Keratinocyte (primary cell): ENCODE measurements at places on chromosomes 1 and 21. TPM values are rescaled to one million over a fixed set of nuclear protein-coding genes. Genes with fewer than 3 reads are reported as not detected.

DNA sequence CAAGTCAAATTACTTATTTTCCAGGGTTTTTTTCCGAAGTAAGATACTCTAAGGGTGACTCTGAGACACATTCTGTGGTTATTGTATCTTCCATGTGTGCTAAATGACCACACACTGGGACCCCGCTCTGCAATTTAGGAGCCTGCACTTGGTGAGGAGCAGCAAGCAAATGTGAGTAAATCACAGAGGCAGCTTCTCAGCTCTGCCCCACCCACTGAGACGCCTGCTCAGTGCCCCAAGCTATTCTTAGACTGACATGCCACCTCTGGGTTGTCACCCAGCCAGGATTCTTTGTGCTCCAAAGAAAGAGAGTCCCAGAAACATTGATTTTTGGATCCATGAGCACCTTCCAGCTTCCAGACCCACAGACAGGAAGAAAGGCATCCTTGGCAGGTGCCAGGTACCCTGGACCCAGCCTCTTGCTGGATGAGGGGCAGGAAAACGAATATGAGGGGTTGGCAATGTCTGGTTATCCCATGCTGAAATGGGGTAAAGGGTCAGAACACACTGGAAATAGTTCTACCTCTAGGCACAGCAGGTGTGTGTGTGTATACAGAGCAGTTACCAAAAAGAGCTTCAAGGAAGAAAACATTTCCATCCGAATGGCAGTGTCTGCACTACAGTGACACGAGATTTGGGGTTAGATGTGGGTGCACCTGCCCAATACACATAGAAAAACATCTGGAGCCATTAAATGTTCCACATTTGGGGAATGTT is 41.2 kb downstream of the TNR start:
- no peak for DNase-seq

DNA sequence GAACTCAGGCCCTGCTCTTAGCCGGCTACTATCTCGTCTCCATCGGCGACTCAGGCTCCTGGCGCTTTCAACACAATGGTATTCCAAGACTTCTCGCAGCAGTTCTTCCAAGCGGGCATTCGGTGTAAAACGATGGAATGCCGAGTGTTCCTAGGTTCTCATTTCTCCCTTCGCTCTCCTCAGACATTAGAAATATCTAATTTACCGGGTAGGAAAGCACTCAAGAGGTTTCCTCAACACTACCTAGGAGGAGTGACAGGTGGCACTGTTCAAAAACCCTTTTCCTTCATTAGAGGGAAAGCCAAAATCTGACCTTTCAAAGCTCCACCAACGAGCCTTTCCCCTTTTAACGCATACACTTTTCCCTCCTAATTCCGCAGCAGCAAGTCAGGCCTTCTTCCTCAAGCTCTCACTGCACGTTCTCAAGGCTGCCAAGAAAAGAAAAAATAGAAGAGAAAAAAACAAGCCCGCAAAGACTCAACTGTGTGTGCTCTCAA is 601 bp downstream of the UBE2G2 start:
- DNase-seq = no peak

DNA sequence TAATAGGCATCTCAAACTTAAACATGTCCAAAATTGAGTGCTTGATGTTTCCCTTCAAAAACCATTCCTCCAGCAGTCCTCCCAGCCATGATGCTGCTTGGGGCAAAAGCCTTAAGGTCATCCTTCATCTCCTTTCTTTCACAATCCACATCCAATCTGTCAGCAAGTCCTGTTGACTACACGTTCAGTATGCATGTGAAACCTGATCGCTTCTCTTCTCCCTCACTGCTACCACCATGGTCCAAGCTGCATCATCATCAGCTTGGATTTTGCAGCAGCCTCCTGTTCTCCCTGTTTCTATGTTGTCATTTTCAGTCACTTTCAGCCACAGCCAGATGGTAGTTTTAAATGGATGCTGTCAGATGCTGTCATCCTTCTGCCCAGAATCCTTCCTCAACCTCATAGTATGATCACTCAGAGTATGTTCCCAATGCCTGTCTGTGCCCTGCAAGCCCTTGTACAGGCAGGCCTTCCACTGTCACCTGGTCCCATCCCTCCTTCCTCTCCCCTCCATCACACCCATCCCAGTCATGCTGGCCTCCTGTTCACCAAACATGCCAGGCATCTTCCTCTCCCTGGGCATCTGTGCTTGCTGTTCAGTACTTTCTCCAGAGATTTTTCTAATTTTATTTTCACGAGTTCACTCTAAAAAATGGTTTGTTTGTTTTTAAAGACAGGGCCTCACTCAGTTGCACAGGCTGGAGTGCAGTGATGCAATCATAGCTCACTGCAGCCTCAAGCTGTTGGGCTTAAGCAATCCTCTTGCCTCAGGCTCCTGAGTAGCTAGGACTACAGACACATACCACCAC is 66.0 kb downstream of the SYDE2 start:
- DNase-seq = no peak

GRCh38 chr1:83849191-83850061 is 149.5 kb downstream of the TTLL7 start:
- DNase-seq = no peak

GRCh38 chr1:67345556-67345955 is 37.9 kb downstream of the IL12RB2 start:
- DNase-seq = no peak

DNA sequence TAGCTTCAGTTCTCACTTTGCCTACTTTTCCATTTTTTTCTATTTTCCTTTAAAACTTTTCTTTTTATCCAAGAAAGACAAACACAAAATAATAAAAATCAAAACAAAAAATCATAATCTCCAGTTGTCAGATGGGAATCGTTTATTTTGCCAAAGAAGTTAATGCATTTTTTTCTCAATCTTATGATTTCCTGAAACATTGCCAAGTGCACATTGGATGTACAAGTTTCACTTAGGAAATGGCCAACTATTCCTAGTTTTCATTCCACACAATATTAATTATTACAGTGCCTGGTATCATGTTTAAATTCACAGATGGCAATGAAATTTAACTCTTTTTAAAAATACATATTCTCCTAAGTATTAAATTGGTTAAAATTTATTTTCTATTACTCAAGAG is 1050.5 kb downstream of the TTLL7 start:
- no peak for DNase-seq

DNA sequence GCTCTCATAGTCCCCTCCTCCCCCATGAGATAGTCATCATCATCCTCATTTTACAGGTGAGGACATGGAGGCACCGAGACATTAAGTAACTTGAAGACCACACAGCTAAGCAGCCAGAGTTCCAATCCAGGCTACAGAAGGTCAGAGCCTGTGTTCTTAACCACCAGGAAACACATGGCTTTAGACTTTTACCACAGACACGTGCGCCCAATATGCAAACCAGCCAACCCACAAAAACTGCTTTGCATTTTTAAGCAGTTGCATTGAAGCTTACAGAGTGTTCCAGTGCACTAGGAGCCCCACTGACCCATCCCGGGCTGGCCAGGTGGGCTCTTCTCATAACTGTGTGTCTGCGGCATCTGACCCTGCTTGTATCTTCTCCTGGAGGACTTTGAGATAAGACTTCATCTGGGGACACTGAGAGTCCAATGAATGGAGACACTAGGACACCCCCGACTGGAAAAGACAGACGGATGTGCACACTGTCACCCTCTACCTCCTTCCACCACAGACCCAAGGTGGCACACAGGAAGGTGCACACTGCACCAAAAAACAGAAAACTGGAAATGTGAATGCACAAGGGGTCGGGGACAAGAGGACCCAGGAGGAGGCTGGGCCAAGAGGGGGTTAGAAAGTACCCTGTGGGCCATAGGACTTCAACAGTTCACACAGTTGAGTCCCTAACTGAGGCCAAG is 56.4 kb downstream of the ETS2 start:
- DNase-seq = no peak

DNA sequence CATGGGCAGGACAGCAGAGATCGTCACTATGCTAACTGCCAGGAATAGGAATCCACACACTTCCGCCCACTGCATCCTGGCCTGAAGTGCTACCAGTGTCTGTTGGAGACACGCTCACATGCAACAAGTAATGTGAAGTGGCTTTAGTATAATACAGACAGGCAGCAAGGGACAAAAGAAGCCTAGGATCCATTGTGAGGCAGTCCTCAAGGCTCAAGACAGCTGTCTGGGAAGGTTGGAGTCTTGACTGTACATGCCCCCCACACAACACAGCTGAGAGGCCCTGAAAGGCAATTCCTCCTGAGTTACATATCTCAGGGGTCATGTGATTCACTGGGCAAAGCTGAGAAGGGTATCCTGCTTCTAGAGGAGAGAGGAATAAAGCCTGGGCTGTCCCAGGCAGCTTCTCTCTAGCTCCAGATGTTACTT is 39.9 kb upstream of the CD1D start:
- no peak for DNase-seq

- no peak for DNase-seq
Measured at GRCh38 chr1:154445040-154445472, 39.9 kb downstream of the IL6R start.

- DNase-seq = peak; percentile 46
Measured at GRCh38 chr1:119002028-119002686, 14.0 kb upstream of the TBX15 start.

DNA sequence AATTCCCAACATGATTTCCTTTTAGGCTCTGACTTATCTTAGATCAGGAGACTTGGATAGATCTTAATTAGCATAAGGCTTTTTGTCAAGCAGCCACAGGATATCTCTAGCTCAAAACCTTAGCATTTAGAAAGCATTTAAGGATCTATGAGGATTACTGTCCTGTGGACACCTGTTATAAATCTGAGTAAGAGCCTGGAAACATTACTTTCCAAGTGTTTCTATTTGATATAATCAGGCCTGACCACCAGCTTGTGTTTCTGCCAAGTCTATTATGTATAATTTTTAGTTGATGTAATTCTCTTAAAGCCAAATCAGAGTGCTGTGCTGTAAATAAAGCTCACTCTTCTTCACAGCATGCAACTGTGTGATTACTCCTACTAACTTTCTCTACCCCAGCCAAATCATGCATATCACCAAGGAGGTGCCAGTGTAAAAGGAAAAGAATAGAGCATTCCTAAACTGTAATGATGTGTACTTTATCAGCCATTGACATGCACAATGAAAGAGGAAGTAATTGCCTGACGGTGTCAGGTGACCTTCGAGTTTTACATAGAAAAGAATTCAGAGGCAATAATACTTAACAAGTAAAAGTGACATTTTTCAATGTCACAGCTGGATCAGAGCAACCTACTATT is 309.9 kb upstream of the PRMT6 start:
- DNase-seq = no peak

DNA sequence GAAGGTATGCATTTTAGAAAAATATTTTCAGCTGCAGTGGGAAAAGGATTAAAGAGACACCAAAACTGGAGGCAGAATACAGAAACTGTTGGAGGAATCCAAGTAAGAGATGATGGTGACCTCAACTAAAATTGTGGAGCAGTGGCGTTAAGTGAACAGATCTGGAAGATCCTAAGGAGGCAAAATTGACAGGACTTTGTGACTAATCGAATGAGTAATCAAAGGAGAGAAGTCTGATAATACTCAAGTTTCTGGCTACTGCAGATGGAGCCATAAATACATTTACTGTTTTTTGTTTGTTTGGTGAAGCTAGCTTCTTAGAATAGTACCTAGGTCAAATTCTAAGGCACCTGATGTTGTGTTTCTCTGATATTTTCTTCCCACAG is 3.1 kb downstream of the CTBS start:
- no peak for DNase-seq

DNA sequence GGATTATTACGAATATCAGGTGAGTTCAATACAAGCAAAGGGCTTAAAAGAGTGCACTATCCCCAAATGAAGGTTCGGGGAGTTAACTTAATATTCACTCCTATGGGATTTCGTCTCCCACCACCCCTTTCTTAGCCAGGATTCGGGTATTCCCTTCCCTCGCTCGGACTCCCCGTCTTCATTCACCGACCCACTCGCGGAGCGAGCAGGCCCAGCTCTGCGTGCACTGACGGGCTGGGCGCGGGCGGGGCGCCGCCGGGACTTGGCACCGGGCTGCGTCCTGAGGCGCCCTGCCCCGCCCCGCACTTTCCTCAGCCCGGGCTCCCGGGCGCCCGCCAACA is 7.7 kb upstream of the MPZL1 start:
- no peak for DNase-seq

- no peak for DNase-seq
Measured at GRCh38 chr1:234478152-234478480, 863 bp downstream of the TARBP1 start.

DNA sequence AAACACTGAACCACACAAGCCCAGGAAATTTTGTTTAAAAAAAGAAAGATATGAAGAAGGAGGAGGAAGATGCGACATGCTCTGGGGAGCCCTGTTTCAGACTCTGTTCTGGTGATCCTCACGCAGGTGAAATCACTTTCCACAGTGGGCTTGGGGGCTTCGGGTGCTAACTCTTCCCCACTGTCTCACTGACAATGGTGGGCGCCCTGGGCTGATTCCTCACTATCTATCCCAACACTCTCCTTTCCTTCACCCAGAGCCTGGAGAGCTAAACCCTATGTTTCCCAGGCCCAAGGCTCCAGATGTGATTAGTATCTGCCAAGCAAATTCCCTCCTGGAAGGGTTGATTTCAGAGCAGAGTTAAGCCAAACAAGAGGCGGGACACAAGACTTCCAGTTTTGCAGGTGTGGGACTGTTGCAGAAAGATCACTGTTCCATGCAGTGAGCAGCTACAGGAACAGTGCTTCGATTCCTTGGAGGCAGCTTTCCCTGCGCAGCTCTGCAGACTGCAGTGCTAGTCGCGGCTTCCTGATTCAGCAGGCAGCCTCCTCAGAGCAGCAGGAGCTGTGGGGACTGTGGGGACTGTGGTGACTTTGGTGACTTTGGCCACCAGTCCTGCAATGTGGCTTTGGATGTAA is 168.3 kb downstream of the RHOU start:
- DNase-seq = no peak

GRCh38 chr1:55632906-55633305 is 417.7 kb upstream of the USP24 start:
- DNase-seq = no peak

DNA sequence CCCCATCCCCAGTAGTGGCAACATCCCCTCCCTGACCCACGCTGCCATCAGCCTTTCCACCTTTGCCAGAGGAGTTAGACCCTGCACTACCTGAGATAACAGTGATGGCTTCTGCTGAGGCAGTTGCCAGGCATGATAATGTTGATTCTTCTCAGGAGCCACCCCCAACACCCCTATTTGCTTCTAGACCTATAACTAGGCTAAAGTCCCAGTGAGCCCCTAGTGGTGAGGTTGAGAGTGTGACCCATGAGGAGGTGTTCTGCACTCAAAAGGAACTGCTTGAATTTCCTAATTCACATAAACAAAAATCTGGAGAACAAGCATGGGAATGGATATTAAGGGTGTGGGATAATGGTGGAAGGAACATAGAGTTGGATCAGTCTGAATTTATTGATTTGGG is 159.6 kb upstream of the COL11A1 start:
- DNase-seq = no peak

Gene METTL18
- 2.4 to 6.6 TPM (median 3.6 TPM) in 3 replicates for polyA plus RNA-seq

Gene PTGER3
- polyA plus RNA-seq = 0.04 to 0.05 TPM in 2 of 3 replicates, not detected in the other

Gene HPCA
- polyA plus RNA-seq = not detected in 3 replicates

Gene CHAF1B
- 1.4 to 6.8 TPM (median 6.8 TPM) in 3 replicates for polyA plus RNA-seq

Gene GPR3
- 0.94 to 2.5 TPM (median 1.4 TPM) in 3 replicates for polyA plus RNA-seq

Gene FALEC
- polyA plus RNA-seq = 0.12 to 0.13 TPM in 2 of 3 replicates, not detected in the other

Gene ENAH
- 50.2 to 63.8 TPM (median 61.0 TPM) in 3 replicates for polyA plus RNA-seq

Gene SH2D1B
- not detected in 3 replicates for polyA plus RNA-seq

Gene LAMC1
- 40.9 to 76.4 TPM (median 66.6 TPM) in 3 replicates for polyA plus RNA-seq

Gene LCE2A
- polyA plus RNA-seq = 0.12 to 0.16 TPM in 2 of 3 replicates, not detected in the other
